ENCODE measurements at places on chromosomes 1 and 21.

GRCh38 chr1:173255214-173255813, 48.2 kb upstream of the TNFSF4 start:
- peak; percentile 42 for DNase-seq

DNA sequence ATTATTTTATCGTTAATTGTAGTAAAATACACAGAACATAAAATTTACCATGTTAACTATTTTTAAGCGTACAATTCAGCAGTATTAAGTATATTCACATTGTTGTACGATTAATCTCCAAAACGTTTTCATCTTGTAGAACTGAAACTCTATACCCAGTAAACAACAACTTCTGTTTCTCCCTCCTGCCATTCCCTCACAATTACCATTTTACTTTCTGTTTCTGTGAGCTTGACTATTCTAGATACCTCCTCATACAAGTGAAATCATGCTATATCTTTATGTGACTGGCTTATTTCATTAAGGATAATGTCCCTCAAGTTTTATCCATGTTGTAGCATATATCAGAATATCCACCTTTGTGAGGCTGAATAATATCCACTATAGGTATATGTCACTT, 156.8 kb downstream of the ST6GALNAC3 start:
- no peak for DNase-seq

DNA sequence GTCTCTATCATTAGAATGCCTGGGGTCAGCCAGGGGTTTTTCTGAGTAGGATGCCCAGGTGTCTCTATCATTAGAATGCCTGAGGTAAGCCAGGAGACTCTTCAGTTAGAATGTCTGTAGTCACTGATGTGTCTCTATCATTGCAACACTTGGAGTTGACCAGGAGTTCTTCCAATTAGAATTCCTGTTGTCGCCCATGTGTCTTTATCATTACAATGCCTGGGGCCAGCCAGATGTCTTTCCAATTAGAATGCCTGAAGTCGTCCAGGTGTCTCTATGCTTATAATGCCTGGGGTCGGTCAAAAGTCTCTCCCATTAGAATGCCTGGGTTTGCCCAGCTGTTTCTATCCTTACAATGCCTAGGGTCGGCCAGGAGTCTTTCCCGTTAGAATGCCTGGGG, 55.8 kb downstream of the RNF187 start:
- DNase-seq: no peak

DNA sequence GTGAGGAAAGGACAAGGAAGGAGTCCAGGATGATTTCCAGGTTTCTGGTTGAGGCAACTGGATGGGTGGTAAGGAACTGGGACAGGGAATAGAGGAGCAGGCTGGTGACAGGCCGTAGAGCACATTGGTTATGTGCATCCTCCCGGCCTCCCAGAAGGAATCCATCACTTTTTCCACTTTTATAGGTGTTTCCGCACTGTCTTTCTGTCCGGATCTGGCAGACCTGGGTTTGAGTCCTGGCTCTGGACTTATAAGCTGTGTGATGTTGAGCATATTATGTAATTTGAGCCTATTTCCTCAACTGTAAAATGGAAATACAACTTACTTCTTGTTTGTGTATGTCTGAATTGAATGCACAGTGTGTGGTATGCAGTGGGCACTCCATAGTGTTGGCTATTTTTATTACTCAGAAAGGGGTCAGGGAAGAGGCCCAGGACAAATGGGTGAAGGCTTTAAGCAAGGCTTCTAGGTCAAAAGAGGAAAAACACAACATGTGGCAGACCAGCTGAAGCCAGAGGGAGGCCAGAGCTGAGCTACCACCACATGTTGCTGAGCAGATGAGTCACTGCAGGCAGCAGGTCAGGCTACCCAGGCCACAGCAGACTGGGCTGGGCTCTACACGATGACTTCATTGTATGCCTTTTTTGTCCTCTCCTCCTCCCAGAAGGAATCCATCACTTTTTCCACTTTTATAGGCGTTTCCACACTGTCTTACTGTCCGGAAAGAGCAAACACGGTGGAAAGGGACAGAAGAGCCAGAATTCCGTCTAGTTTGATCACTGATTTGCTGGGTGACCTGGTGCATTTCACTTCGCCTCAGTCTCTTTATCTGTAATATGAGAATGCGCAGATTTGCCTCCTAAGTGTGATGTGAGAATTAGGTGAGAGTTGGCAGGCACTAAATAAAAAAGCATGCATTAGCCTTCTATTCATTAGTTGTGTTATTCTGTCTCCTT, 791 bp upstream of the MAST2 start:
- peak; percentile 75 for DNase-seq

DNA sequence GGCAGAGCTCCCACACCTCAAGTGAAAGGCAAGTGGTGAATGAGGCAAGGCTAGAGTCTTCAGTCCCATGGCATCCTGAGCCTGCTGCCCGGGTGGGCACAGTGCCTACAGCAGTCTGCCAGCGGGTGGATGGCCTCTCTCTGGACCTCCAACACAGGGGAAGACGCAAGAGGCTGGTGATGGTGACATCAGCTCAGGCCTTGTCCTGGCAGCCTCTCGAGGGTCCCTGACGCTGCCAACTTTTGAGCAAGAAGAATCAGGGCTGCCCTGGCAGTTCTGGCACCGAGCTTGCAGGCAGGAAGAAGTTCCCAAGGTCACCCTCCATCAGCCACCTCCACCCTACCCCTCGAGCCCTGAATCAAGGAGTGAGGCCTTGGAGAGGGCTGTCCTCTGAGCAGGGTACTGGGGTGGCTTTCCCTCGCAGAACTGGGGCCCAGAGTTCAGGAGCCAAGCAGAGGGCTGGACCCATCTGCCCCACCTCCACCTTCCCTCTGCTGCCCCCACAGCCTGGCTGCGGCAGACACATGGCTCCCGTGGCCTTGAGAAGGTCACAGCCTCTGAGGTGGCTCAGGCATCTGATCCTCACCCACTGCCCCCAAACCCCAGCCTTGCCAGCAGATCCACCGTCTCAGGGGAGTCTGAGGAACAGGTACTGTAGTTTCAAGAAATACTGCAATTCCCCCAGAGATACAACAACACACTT, 5.8 kb downstream of the RAP1GAP start:
- DNase-seq: no peak

DNA sequence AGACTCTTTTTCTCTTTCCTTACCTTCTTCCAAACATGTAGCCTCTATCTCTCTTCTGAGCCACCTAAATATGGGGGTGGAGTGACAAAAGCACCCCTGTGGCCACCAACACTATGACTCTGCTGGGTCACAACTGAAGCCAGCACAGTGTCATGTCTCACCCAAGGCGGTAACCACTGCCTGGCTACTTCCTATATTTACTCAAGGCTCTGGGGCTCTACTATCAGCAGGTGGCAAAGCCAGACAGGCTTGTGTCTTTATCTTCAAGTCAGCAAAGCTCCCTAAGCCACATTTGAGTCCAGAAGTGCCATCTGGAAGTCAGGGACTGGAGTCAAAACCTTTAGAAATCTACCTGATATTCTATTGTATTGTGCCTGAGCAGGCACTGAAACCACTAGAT, 1515.2 kb downstream of the PLA2G4A start:
- DNase-seq: no peak

DNA sequence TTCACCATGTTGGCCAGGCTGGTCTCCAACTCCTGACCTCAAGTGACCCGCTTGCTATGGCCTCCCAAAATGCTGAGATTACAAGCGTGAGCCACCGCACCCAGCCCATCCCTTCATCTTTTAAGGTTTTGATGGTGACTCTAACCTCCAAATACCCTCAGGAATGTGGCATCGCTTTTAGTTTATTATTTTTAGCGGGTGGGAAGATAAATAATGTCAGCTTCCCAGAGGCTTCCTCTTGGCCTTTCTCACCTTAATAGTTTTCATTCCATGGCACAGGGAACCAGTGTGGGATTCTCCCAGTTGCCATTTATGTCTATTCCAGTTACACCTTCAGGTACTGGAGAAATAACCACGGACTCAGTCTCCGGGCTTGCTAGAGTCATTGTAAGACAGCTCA, 92.1 kb upstream of the LRRN2 start:
- DNase-seq: no peak

DNA sequence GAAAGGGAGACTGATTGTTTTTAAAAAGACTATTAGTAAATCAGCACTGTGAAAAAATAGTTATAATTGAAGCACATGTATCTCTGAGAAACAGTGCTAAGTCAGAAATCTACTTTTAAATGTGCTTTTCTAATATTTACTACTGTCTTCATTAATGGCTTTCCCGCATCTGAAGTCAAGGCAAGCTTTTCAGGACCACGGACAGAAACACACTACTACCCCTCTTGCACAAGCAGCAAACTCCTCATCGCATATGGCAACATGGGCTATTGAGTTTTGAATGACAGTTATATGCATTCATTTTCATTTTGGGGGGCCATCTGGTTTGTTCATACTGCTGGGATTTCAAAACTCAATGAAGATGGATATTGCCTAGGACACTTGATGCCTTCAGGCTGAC, 433.4 kb upstream of the CAMK1G start:
- DNase-seq: peak; percentile 73

GRCh38 chr1:231665726-231666125, 39.1 kb downstream of the DISC1 start:
- no peak for DNase-seq

DNA sequence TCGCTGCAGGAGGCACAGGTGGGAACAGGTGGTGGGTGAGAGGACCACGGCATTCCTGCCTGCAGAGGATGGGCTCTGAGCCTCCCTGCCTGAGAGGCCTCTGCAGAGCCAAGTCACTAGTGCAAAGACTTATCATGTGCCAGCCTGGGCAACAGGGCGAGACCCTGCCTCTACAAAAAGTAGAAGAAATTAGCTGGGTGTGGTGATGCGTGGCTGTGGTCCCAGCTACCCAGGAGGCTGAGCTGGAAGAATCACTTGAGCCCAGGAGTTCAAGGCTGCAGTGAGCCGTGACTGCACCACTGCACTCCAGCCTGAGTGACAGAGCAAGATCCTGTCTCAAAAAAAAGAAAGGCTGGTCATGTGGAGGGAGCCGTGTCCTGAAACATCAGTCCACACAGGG, 46.4 kb downstream of the PKNOX1 start:
- no peak for DNase-seq

DNA sequence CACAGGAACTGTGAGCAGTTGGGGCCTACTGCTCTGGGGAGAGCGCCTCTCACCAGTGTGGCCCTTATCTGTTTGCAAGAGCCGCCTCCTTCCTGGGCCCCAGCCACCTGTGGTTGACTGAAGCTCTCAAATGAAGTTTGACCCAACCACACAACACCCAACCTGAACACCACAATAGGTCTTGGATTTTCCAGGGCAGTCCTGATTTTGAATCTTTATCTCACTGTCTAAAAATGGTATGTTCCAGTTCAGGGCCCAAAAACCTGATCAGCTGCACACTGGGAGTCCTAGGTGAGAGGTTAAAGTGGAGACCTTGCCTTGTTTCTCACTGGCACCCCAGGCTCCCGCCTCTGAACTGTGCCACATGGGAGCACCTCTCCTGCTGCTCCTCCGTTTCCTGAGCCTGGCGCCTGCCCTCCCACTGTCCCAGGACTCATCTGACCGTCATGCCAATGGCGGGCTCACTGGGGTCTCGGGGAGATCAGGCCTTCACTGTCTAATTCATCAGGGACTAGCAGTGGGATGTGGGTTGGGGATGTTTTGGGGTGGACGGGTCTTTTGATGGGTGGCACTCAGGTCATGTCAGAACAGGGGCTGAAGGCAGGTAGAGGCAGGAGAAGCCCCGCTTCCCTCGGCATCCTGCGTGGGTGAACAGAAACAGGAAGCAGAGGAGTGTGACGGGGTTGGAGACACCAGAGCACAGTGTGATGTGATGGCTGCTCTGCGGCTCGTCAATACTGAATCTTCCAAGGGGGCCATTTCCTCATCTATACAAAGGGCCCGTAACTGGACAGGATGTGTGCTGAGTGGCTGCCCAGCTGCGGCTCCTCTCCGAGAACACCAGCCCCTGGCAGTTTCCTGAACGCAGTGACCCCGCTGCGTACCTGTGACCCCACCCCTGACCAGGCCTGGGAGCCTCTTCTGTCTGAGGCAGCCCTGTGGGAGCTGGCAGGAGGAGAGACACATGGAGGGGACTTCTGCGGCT, 59.6 kb upstream of the ITPKB start:
- no peak for DNase-seq

GRCh38 chr1:53182111-53182593, 14.5 kb upstream of the CPT2 start:
- DNase-seq: peak; percentile 89

DNA sequence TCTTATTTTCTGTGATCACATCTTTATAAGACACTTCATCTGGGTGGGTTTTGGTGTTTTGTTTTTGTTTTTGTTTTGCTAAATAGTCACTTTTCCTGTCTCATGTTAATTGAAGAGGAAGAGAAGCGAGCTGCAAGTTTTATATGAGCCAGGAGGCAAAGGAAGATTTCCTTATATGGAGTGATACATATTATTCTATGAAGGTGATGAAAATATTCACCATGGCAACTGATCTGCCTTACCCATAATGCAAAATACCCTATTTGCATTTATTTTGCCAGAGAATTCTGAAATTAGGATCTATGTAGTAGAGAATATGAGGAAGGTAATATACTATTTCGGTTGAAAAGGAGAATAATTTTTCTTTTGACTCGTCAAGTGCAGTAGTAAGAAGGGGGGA, 13.9 kb downstream of the CXADR start:
- no peak for DNase-seq

GRCh38 chr1:160494620-160495019, 28.4 kb downstream of the SLAMF6 start:
- peak; percentile 15 for DNase-seq

DNA sequence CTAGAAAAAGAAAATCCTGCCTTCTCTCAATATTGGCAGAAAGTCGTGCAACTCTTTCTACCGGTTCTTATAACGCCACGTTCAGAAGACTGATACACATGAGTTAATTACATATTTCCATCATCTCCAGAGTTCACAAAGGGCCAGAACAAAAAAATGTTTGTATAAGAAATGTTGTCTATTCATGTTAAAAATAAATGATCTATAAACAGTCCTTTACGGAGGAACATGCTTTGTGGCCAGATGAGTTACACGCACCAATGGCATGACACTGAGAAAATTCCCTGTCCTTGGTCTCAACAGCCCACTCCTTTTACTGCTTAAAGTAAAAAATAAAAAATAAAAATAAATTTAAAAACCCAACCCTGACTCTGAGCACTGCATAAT, 29.5 kb downstream of the C2CD2 start:
- DNase-seq: no peak

- no peak for DNase-seq
Measured at GRCh38 chr21:32705139-32705538, 22.7 kb downstream of the SYNJ1 start.

GRCh38 chr1:84192681-84193080, 48.6 kb downstream of the PRKACB start:
- DNase-seq: no peak

DNA sequence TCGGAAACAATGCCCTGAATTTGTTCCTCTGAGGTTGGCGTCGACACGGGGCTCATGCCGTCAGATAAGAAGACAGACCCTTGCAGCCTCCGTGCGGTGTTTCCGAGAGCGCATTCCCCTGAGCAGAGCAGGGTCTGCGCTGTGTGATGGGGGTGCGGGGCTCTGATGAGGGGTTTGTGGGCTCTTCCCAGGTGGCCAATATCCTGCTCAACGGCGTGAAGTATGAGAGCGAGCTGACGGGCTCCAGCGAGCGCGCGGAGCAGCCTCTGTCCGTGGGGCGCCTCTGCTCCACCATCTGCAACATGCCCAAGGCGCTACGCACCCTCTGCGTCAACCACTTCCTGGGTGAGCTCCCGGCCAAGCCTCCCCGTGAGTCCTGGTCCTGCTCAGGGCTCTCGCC, 17.3 kb downstream of the SLC45A1 start:
- DNase-seq: no peak

Data from RPMI8226 (cell line).